Endothelial cell of umbilical vein (primary cell): ENCODE measurements at places on chromosomes 4 and X. TPM values are rescaled to one million over a fixed set of nuclear protein-coding genes. Genes with fewer than 3 reads are reported as not detected.
A peak's percentile ranks its signal among the peaks of the same experiment; 100 is the strongest.

DNA sequence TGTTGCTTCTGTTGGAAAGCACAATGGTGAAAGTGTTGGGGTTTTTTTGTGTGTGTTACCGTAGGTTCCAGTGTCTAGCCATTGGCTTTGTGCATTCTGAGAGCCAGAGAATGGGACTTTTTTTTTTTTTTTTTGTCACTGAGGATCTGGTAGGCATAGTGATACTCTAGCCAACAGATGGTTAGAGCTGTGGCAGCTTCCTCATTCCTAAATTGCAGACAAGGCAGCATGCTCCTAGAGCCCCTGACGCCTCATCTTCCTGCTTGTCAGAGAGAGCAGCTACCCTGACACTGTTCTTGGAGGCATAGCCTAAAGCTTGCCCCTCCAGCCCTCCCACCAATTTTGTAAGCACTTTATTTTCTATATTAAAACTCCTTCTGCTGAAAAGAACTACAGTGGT is 27.0 kb downstream of the ARHGEF9 start:
- DNase-seq, result no peak

- no peak for DNase-seq
Measured at GRCh38 chrX:54928876-54929275, 8.3 kb downstream of the TRO start.

- DNase-seq, result no peak
Measured at GRCh38 chr4:111475001-111475400, 670.3 kb upstream of the FAM241A start.

DNA sequence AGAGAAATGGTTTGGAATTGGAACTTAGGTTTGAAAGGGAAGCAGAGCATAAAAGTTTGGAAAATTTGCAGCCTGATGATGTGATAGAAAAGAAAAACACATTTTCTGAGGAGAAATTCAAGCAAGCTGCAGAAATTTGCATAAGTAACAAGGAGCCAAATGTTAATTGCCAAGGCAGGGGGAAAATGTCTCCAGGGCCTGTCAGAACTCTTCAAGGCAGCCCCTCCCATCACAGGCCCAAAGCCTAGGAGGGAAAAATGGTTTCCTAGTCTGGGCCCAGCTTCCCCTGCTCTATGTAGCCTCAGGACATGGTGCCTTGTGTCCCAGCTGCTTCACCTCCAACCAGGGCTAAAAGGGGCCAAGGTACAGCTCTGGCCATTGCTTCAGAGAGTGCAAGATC is 21.2 kb upstream of the DUSP21 start:
- DNase-seq, result no peak

DNA sequence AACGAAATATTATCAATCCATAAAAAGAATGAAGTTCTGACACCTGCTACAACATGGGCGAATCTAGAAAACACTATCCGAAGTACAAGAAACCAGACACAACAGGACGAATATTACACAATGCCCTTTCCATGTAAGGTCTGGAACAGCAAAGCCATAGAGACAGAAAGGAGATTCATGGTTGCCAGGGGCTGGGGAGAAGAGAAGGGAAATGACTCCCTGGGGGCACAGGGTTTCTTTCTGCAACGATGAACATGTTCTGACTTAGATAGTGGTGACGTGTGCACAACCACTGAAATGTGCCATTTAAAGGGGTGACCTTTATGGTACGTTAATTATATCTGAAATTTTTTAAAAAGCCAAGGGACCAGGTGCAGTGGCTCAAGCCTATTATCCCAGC is 28.3 kb downstream of the GPR143 start:
- DNase-seq, result no peak

GRCh38 chrX:7261672-7262332 is 113.8 kb upstream of the PUDP start:
- no peak for DNase-seq

- no peak for DNase-seq
Measured at GRCh38 chr4:56986192-56986591, 7.5 kb downstream of the POLR2B start.

DNA sequence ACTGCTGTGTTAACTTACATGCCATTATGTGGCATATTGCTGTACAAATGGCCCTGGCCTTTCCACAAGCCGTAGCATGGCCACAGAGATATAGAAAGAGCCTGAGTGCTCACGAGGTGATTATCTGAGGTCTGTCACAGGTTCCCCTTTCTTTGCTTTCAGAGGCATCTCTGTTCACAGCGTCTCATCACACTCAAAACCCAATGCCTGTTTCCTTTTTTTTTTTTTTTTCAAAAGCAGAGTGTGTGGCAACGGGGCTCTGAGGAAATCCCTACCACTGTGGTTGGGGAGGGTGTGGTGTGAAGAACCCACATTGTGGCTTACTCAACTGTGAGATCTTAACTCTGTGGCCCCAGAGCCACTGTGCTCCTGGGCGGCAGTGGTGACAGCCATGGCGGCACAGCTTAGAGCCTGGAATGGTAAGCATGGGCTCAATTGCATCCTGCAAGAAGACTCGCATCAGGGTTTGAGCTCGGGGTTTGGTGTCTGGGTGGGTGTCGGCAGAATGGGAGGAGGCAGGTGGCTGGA is 30.8 kb downstream of the RTL5 start:
- no peak for DNase-seq

DNA sequence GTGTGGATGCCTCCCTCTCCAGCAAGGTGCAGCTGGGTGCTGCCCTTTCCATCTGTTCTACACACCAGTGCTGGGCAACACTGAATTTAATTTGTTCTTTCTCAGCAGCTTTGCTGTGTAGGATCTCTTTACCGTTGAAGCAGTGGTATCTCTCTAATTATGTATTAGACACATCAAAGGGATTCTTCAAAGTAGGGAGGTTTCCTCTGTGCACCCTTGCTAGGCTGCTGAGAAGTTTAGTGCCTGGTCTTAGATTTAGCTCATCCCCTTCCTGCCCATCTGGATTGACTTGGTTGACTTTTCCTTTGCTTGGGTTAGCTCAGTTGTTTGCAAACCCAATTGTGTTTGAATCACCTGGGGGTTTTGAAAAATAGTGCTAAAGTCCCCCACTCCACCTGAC is 27.8 kb upstream of the LDB2 start:
- DNase-seq, result no peak

GRCh38 chrX:13693341-13693961 is 4.5 kb downstream of the RAB9A start:
- DNase-seq, result no peak

The MAGEB2 gene
- total RNA-seq, result not detected in 2 replicates

DNA sequence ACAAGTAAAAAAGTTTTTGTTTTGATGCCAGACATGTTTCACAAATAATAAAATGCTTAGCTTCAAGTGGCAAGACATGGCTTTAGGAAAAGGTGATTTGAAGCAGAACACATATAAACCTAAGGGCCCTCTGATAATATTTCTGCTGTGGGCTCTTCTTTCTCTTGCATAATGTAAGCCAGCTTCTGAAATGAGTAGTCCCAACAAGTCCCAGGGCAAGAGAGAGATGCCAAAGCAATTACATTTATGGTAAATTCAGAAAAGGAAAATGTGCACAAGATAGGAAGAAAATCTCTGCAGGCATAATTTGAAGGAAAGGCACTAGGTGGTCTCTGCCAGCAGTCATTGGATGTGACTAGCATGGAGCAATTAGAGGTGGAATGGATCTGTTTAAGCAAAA is 170.8 kb upstream of the GALNT7 start:
- no peak for DNase-seq

DNA sequence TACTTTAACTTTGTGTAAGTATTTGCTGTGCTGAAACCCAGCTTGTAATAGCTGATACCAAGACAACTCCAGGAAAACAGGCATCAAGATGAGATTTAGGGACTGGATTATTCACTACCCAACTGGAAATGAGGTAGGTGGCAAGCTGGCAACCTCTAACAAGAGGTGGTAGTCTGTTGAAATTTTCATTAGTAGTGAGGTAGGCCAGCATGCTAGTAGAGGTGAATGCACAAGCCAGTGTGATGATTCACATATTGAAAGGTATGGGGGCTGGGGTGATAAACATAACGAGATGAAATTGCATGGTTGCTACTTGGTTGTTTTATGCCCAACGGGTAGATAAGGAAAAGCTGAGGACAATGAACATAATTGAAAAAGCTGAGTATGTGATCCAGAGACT is 8.5 kb upstream of the TMPRSS11D start:
- no peak for DNase-seq

DNA sequence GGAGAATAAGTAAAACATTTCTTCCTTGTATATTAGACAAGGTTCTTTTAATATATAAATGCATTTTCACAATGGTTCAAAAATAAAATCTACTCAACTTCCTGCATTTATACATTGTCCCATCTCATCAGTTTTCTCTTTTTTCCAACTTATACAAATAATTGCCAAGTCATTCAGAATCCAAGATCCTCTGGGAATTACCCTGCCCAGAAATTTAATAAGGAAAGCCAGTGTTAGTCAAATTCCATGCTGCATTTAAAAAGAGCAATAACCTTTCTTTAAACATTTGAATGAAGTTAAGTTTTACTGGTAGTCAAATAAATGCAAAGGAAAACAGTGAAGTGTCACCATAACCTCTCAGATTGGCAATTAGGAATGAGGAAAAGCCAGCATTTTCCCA is 357.9 kb downstream of the PPP3CA start:
- DNase-seq, result no peak

- no peak for DNase-seq
Measured at GRCh38 chr4:84110040-84110439, 389.1 kb downstream of the NKX6-1 start.

GRCh38 chr4:6641164-6641970 is 882 bp downstream of the MRFAP1 start:
- peak; percentile 49 for DNase-seq

DNA sequence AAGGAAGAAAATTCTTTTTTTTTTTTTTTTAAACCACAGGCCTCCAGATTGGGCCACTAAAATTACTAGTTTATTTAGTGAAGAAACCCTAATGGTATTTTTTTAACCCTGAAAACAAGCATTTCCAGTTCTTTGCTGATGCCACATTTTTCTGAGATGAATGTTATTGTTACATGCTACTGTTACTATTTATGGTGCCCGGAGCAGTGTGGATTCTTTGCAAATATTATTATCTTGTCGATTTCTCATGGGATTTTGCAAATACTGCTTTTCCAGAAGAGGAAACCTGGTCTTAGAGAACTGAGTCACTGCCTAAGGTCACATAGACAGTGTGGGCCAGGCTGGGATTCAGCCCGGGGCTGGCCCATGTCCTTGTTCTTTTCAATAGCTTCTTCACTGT is 8.7 kb upstream of the ALAS2 start:
- no peak for DNase-seq

The ZFYVE28 gene
- 7.1 and 10.8 TPM in 2 replicates for total RNA-seq

DNA sequence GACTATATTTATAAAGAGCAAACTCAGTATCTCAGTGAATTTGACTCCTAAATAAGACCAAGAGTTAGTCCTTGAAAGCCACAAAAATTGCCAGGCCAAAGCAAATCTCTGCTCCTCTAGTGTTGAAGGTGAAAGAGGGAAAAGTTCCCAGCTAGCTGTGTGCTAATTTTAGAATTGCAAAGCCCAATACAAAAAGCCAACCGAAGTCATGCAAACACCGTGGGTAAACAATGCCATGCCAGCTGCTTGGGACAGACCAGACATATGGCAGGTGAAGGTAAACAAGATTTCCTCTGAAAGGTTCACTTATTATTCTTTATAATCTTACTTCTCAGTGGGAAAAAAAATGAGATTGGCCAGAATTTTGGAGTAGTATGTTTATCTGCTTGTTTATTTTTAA is 80.5 kb upstream of the LNX1 start:
- no peak for DNase-seq

GRCh38 chr4:16725252-16725651 is 173.2 kb downstream of the LDB2 start:
- DNase-seq, result peak; percentile 84

- DNase-seq, result no peak
Measured at GRCh38 chrX:1430451-1430850, 22.3 kb downstream of the ASMTL start.

DNA sequence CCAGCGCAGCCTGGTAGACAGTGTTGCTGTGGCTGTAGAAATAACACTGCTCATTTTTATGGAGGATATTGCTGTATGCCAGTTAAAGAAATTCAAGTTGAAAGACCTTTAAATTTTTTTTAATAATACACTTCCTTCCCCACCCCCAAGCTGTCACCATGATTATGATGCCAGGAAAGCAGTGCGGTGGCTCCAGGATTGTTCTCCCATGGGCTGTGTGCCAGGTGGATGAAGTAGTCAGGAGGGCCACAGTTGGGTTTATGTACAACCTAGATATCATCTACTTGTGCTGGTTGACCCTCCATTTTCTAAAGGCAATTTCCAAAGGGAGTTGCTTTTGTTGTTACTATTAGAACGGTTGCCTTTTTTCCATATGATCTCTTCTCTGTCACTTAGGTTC is 136.6 kb downstream of the AFF1 start:
- DNase-seq, result no peak

- no peak for DNase-seq
Measured at GRCh38 chr4:146159384-146160058, 16.0 kb upstream of the LSM6 start.

- no peak for DNase-seq
Measured at GRCh38 chr4:59630922-59631321, 1569.2 kb upstream of the ADGRL3 start.
